ENCODE measurements at places on chromosomes 4 and X.

GRCh38 chr4:20395160-20395773 is 143.6 kb downstream of the SLIT2 start:
- no peak for DNase-seq

GRCh38 chr4:1772853-1773538 is 20.1 kb upstream of the FGFR3 start:
- no peak for DNase-seq

DNA sequence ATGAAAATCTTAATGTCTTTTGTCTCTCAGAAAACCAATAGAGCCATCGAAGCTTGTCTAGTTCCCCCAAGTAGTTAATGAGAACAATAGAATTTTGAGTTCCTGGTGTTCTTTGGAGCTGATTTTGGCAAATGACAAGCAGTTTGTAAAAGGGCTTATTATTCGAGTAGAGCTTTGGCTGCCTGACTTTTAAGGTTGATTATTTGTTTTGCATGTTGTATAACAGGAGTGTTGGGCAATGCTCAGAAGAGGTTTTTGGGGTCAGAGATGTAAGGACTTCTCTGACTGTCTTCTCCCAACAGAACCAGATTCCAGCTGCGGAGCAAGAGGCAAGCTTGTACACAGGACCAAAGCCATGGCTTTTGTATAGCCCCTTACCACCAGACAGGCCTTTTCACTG is 30.0 kb downstream of the ZCCHC12 start:
- DNase-seq, result no peak

DNA sequence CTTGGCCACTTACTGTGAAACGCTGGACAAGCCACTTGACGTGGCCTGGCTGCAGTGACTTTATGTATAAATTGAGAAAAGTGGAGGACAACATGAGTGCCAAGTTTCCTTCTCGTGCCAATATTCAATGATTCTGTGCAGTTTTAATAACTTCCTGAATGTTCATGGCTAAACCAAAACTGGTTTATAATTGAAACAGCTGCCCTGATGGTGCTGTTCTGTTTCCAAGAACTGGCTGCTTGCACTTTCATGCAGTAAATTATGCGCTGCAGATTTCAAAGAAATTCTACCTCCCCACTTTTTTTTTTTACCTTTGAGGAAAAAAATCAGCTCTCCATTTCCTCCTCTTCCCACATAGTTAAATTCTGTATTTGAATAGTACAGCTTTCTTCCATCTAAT is 205.2 kb upstream of the CASK start:
- DNase-seq, result no peak
